ENCODE measurements at places on chromosomes 5 and 9. TPM values are rescaled to one million over a fixed set of nuclear protein-coding genes. Genes with fewer than 3 reads are reported as not detected.

- H3K4me1 ChIP-seq = no peaks in the 10 kb centered on the region
- H3K4me3 ChIP-seq = no peak overlapping the region
- DNase-seq = no peak
These were observed 22.1 kb downstream of the ELP1 start for GRCh38 chr9:108911820-108912219.

GRCh38 chr9:124941679-124942561, 1.0 kb upstream of the GOLGA1 start:
- no peaks in the 10 kb centered on the region for H3K36me3 ChIP-seq
- H3K27ac ChIP-seq = peak overlapping the region; percentile 60
- H3K4me1 ChIP-seq = no peaks in the 10 kb centered on the region

GRCh38 chr5:31815376-31815775, 176.4 kb downstream of the PDZD2 start:
- no peak overlapping the region for H3K27ac ChIP-seq
- H3K36me3 ChIP-seq = no peaks in the 10 kb centered on the region
- H3K27me3 ChIP-seq = no peaks in the 10 kb centered on the region
- no peak for DNase-seq

DNA sequence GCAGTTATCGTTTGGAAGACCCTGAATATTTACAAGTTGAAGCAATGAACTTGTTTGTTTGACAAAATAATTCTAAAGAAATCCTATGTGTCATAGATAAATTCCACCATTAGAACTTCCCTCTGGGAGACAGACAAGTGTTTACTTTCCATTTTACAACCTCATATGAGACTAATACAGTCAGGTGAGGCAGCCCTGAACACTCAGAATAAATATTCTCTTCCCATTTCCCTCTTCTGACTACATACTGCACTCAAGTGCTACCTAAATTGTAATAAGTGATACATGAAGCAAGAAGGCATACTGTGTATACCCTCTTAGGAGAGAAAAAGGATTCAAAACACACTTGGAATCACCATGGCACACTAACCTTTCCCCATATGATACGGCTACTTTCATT, 6.8 kb downstream of the RASEF start:
- H3K36me3 ChIP-seq = no peaks in the 10 kb centered on the region
- DNase-seq = no peak
- H3K4me1 ChIP-seq = peaks cover 8% of the 10 kb centered on the region
- H3K4me3 ChIP-seq = no peak overlapping the region
- no peak overlapping the region for H3K27ac ChIP-seq

DNA sequence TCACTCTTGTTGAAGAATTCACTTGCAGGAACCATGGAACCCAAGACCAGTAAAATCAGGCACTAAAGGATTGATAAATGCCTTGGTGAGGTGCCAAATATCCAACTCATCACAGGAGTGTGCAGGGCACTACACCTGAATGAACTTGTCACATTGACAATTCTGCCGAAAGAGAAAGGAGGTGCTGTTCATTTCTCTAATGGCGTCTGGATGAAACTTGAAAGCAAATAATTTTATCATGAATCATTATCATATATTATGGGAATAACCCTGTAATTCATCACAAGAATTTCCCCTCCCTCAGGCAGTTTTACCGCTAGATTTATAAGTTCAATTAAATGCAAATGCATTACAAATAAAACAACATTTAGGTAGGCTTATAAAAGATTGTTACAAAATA, 360.0 kb downstream of the GLIS3 start:
- DNase-seq = no peak
- no peaks in the 10 kb centered on the region for H3K27me3 ChIP-seq
- no peak overlapping the region for H3K4me3 ChIP-seq
- H3K4me1 ChIP-seq = no peaks in the 10 kb centered on the region

DNA sequence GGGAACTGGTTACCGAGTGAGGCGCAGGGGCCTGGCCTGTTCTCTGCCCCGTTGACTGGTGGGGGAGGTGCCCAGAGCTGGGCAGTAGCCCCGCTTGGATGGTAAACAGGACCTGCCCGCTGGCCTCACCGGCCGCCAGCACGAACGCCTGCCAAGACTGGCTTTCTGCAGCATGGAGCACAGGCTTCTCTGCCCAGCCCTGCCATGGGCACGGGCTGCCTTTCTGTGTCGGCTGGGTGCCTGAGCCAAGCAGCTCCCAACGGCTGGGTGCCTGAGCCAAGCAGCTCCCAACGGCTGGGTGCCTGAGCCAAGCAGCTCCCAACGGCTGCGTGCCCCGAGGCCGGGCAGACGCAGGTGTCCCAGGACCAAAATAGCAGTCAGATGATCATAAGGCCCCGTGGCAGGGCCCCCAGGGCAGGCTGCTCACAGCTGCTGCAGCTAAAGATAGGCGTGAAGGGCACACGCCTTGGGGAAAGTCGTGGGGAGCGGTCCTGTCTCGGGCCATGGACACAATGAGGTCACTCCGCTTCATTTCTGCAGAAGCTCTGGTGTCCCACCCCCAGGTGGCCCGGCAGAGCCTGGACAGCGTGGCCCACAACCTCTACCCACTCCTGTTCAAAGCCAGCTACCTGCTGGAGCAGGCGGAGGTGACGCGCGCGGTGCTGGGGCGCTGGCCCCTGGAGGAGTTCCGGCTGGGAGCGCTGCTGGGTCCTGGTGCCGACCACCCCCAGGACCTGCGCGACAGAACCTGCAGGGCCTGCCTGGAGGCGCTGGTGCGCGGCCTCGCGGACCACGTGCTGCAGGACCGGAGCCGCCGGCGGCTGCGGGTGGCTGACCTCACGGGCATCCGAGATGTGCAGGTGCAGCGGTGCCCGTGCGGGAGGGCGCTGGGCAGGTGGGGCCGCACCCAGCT, at the start of gene LRRC14B:
Gene LRRC14B (plus strand): TSS at position 460 of the 913 bp plus-strand sequence. CDS start 44 bp downstream, at position 504.
- H3K27ac ChIP-seq = no peak within 1 kb of the TSS
- no peak within 1 kb of the TSS for H3K4me3 ChIP-seq
- H3K27me3 ChIP-seq = no peaks in the 10 kb centered on the region
- peaks cover 20% of the 10 kb centered on the region for H3K4me1 ChIP-seq
- DNase-seq = peak; percentile 60
- H3K36me3 ChIP-seq = no peaks in the 10 kb centered on the region

The RETREG1 gene
- 0.16 TPM for total RNA-seq

The RNF208 gene
- total RNA-seq = 0.43 TPM

The CCDC183 gene
- total RNA-seq = not detected

DNA sequence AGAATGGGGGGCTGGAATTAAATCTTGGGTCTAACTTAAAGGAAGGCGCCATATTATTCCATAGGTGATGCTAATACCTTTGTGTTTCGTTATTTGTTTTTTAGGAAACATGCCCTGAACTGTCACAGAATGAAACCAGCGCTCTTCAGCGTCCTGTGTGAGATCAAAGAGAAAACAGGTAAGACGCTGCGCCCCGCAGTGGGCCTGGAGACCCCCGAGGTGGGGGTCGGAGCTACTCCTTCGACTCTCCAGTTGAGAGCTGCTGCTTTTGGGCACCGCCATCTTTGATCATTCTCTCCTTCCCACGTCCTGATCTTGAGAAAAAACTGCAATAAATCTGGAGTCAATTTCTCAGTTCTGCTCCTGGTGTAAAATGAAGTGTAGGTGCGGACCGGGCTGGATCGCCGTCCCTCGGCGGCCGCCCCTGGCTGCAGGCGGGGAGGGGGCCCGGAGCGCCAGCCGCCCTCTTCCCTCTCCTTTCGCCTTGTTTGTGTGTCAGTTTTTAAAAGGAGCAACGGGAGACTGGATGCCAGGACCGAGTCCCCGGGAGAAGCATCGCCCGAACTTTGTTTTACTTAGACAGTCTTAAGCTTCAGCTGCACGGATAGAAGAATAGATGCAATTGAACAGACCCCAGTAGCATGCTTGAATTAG, 1.4 kb downstream of the PBX3 start:
- no peak for DNase-seq
- peaks cover 38% of the 10 kb centered on the region for H3K36me3 ChIP-seq
- peak overlapping the region; percentile 89 for H3K4me3 ChIP-seq
- H3K27me3 ChIP-seq = no peaks in the 10 kb centered on the region

The LCN9 gene
- not detected for total RNA-seq

- DNase-seq = no peak
- H3K4me1 ChIP-seq = no peaks in the 10 kb centered on the region
- H3K27ac ChIP-seq = no peak overlapping the region
- H3K36me3 ChIP-seq = no peaks in the 10 kb centered on the region
- no peak overlapping the region for H3K4me3 ChIP-seq
These were observed 51.7 kb downstream of the LPAR1 start for GRCh38 chr9:110986529-110986928.

DNA sequence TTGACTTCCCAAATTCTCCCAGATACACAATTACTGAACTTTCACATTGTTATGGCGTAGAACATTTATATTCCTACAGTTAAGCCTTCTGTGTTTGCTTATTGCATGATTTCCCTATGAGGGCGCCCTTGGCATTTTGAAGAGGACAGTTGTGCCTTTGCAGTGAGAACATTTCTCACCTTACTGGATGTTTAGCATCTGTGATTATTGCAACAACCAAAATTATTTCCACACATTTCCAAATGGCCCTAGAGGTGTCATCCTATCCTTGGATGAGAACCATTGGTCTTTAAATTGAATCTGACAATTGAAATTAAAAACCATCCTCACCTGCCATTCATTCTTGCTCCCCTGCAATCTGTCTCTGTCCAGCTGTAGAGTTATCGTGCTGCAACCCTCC, 104.0 kb downstream of the MAMDC2 start:
- no peaks in the 10 kb centered on the region for H3K27me3 ChIP-seq
- H3K27ac ChIP-seq = no peak overlapping the region
- no peaks in the 10 kb centered on the region for H3K36me3 ChIP-seq
- no peak for DNase-seq
- H3K4me3 ChIP-seq = no peak overlapping the region

The POU4F3 gene
- 0.14 TPM for total RNA-seq

- H3K27me3 ChIP-seq = no peaks in the 10 kb centered on the region
- H3K36me3 ChIP-seq = no peaks in the 10 kb centered on the region
- DNase-seq = no peak
- H3K27ac ChIP-seq = no peak overlapping the region
These were observed 18.4 kb downstream of the GM2A start for GRCh38 chr5:151271336-151271735.

GRCh38 chr5:79503794-79504495, 10.0 kb downstream of the HOMER1 start:
- H3K4me1 ChIP-seq = peaks cover 13% of the 10 kb centered on the region
- H3K4me3 ChIP-seq = no peak overlapping the region
- no peak for DNase-seq

The SHC3 gene
- not detected for total RNA-seq

DNA sequence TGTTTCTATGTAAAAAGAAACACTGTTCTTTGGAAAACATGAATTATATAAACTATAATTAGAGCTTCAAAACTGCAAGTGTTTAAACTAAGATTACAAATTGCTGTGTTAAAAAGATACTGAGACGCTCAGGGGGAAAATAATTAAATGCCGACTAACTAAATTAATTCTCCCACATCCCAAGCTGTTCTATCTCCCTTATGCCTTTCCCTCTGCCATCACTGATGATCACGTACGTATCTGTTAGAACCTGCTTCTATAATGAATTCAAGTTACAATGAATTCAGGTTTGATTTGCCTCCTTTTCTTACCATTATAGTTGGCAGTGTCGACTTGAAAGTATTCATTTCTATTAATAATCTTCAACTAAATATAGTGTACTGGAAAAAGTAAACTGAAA, 349.9 kb upstream of the CDH6 start:
- H3K27me3 ChIP-seq = no peaks in the 10 kb centered on the region
- no peaks in the 10 kb centered on the region for H3K36me3 ChIP-seq
- H3K4me3 ChIP-seq = no peak overlapping the region
- H3K4me1 ChIP-seq = no peaks in the 10 kb centered on the region
- H3K27ac ChIP-seq = no peak overlapping the region

DNA sequence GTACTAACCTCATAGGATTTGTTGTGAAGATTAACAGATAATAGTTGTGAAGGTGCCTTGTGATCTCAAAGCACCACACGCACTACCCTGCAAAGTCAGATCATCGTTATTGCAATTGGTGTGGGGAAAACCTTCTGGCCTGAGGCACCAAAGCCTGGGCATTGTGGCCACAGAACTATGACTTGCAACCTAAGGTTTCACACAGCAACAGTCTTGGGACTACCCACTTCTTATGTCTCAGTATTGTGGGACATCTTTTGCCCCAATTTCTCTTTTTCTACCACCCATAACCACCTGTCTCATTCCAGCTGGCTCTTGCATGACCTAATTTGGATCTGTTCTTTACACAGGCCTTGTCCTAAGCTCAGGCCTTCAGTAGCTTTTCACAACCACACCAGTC, 247.8 kb upstream of the NR4A3 start:
- peaks cover 10% of the 10 kb centered on the region for H3K27me3 ChIP-seq
- no peaks in the 10 kb centered on the region for H3K4me1 ChIP-seq
- H3K4me3 ChIP-seq = no peak overlapping the region
- H3K27ac ChIP-seq = no peak overlapping the region
- no peaks in the 10 kb centered on the region for H3K36me3 ChIP-seq

- H3K4me1 ChIP-seq = peaks cover 4% of the 10 kb centered on the region
- no peak overlapping the region for H3K4me3 ChIP-seq
- no peaks in the 10 kb centered on the region for H3K36me3 ChIP-seq
- H3K27ac ChIP-seq = no peak overlapping the region
These were observed 176.6 kb upstream of the TBCA start for GRCh38 chr5:77952636-77953212.

DNA sequence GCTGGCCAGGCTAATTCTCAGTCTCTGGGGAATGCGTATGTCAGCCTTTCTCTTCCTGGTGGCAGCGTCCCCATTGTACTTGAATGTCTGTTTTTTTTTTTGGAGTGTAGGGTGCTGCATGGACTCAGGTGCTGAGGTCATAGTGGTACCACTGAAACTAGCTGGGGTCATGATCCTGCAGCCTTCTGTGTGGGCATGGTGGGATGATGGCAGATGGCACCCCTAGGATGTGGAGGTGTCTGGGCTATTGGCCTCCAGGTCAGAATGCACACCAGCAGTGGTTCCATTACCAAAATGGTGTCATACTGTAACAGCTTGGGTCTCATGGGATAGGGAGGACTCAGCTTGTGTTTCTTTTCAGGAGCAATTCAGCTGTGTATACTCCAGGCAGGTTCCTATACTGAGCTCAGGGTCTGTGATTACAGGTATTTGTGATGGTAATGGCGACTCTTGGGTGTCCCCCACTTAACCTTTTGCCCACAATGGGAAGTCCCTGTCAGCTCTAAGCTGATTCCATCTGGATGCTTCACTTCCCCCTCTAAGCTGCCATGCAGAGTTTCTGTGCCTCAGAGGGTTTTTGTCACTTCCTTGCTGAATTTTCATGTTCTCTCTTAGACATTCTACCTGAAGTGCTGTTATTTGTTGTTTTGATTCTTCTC, 17.9 kb downstream of the HSD17B4 start:
- no peak overlapping the region for H3K4me3 ChIP-seq
- H3K27me3 ChIP-seq = no peaks in the 10 kb centered on the region
- no peaks in the 10 kb centered on the region for H3K4me1 ChIP-seq
- peaks cover 4% of the 10 kb centered on the region for H3K36me3 ChIP-seq
- no peak for DNase-seq
- H3K27ac ChIP-seq = no peak overlapping the region

DNA sequence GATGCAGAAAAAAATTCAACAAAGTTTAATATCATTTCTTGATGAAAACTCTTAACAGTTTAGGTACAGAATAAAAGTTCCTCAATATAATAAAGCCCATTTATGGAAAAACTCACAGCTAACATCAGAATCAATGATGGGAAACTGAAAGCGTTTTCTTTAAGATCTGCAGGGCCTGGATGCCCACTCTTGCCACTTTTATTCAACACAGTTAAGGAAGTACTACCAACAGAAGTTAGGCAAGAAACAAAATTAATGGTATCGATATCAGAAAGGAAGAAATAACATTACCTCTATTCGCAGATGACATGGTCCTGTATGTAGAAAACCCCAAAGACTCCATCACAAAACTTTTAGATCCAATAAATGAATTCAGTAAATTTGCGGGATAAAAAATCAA, 542.4 kb upstream of the RGMB start:
- no peak for DNase-seq
- H3K27ac ChIP-seq = no peak overlapping the region
- H3K36me3 ChIP-seq = no peaks in the 10 kb centered on the region
- H3K4me3 ChIP-seq = no peak overlapping the region

All from SJCRH30 (cell line).